Stimulated activated naive B cell treated with anti-CD40 and anti-IgM and Interleukin-4, amounts not matched to agents 10 μg/mL and 1 μg/mL and 100 μg/mL, for 72 hours (primary cell): ENCODE measurements at places on chromosomes 4 and X.

DNA sequence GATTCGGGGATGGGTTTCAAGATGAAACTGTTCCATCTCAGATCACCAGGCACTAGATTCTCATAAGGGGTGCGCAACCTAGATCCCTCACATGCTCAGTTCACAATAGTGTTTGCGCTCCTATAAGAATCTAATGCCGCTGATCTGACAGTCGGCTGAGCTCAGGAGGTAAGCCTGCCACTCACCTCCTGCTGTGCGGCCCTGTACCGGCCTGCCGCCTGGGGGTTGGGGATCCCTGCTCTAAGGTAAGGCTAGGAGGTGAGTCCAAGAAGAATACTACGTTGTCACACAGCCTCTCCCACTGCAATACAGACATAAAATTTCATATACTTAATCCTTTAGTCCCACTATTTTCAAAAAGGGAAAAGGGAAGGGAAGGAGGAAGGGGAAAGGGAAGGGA lies 213.4 kb upstream of the HCCS start:
- DNase-seq, result no peak

DNA sequence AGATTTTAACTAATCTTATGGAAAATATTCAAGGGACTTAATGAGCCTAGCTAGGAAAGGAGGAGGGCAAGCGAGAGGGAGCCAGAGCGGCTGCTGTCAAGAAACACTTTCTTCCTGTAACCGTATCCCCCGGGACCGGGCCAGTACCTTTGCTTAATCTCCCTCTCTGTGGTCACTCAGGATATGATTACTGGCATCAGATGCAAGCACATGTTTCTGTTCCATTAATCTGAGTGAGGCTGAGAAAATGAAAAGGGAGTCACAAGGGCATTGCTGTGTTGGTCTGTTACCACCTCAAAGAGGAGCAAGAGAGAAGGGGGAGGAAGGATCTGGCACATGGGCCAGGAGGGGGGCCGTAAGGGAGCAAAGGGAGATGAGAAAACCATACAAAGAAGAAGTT lies 356.7 kb upstream of the GATB start:
- DNase-seq, result no peak

DNA sequence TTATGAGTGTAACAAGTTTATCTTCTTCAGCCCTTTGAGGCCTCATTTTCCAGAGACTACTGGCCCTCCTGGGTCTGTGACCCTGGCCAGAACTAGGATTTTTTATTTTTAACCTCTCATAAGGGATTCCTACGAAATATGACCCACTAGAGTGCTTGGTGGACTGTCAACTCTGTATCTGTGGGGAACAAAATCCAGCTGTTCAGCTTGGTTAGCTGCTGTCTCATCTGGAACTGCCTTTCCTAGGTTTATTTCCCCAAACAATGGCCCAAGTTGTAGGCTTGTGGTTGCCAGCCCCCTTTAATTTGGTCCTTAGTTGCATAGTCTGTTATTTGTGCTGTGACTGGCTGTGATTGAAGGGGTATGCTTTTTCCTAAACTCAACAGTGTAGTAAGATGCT lies 56.2 kb downstream of the NHS start:
- DNase-seq, result no peak

DNA sequence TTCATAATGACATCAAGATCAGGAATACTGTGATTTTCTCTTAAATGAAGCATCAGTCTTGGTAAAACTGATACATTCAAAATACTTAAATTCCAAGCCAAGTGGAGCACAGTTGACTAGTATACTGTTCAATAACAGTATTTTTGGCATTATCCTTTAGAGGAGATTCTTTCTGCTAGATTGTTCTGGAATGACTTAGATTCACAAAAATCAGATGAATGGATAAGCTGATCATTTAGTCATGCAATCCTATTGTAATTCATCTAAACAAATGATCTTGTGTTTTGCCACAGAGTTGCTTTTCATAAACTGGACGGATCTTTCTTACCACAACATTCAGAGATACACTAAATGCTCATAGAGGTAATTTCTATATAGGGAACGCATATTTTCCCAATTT lies 232.0 kb downstream of the CXXC4 start:
- DNase-seq, result no peak

GRCh38 chr4:77819404-77819842 lies 255 bp upstream of the CNOT6L start:
- no peak for DNase-seq

DNA sequence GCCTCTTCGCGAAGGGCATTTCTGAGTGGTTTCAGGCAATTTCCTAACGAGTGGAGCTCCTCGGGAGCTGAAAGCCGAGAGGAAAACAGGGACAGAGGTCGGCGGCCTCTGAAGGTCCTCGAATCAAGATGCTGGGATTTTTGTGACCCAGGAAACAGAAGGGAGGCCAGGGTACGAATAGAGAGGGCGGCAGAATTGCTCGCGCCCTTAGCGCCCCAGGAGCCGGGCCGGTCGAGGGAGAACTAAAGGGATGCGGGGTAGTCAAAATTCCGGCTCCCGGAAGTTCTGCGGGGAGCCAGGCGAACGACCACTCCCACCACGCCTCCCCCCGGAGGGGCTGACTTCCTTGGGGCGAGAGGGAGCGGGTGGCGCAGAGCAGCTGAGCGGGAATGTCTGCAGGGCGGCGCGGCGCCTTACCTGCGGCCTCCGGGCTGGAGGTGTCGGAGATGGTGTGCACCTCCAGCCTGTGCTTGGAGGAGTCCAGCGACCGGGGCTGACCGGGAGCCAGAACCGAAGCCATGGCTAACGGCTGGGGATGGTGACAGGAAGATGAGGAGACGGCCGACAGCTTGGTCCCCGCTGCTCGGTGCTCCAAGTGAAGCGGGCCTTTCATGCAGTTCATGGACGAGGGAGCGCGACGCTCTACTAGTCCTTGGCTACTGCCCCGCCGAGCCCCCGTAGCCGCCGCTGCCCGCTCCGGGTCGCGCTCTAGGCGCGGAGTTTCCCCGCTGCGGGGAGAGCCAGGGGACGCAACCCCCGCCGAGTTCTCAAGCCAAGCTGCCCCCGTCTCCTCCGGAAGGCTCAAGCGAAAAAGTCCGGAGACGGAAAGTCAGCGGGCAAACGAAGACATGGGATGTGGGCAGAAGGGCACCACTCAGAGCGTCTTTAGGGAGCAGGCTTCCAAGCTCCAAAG lies 782 bp downstream of the PITX2 start:
- no peak for DNase-seq

- peak; percentile 30 for DNase-seq
Observed at GRCh38 chrX:64580035-64580434, 184.8 kb upstream of the MTMR8 start.

DNA sequence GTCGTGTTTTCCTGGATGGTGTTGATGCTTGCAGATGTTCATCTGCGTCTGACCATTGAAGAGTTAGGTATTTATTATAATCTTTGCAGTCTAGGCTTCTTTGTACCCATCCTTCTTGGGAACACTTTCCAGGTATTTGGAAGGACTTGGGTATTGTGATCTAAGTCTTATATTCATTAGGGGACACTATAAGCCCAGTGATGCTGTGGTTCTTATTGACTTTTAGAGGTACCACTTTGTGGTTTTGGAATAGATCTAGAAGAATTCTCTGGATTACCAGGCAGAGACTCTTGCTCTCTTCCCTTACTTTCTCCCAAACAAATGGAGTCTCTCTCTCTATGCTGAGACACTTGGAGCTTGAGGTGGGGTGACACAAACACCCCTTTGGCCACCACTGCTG lies 41.6 kb downstream of the AFM start:
- no peak for DNase-seq

DNA sequence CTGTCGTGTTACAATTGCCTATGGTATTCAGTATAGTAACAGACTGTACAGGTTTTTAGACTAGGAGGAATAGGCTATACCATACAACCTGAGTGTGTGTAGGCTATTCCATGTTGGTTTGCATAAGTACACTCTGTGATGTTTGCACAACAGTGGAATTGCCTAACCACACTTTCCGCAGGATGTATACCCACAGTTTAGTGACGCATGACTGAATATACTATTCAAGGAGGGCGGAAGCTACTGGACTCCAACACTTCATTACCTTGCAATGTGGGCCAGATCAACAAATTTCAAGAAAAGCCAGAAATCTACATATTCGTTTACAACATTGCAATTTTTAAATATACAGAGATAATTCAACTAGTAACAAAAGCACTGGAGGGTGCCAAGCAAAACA lies 317.2 kb downstream of the PDGFC start:
- no peak for DNase-seq

DNA sequence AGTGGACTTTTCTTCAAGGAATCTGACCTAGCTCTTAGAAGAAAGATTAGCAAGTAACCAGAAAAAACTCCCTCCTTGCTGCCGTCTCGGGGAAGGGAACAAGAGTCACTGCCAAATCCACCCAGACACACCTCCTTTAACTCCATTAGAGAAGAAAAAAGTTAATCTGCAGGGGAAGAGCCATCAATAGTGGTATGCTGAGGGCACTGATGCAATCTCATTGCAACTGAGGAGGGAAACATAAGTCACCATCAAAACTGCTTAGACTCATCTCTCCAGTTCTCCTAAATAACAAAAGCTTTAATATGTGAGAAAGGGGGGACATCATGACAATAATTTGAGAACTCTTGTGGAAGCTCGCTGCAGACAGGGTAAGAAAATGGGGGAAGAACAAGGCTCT lies 49.3 kb upstream of the MAGED4B start:
- no peak for DNase-seq

- no peak for DNase-seq
Observed at GRCh38 chrX:7347465-7347864, 199.5 kb upstream of the PUDP start.

- no peak for DNase-seq
Observed at GRCh38 chr4:8900588-8900987, 28.9 kb upstream of the HMX1 start.

DNA sequence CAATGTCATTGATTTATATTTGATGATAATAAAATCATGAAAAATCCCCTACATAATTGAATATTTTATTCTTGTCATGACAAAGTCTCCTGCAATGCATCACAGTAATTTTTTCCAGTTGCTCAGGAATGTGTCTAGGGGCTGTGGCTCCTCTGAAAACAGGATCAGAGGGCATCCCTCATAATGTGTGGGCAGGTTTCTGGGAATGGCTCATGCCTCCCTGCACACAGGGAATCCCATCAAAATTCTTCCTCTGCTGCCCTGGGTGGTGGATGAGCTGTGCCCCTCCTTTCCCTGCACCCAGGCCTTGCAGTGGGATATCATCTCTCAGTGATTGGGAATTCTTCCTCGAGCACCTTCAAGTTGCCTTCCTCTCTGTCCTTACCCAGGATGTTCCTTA lies 20.4 kb upstream of the PUDP start:
- no peak for DNase-seq

- DNase-seq, result no peak
Observed at GRCh38 chrX:24480400-24480865, 15.3 kb downstream of the PDK3 start.

GRCh38 chr4:148776941-148777340 lies 334.7 kb upstream of the NR3C2 start:
- DNase-seq, result no peak

GRCh38 chrX:7223271-7223670 lies 75.3 kb upstream of the PUDP start:
- DNase-seq, result no peak

DNA sequence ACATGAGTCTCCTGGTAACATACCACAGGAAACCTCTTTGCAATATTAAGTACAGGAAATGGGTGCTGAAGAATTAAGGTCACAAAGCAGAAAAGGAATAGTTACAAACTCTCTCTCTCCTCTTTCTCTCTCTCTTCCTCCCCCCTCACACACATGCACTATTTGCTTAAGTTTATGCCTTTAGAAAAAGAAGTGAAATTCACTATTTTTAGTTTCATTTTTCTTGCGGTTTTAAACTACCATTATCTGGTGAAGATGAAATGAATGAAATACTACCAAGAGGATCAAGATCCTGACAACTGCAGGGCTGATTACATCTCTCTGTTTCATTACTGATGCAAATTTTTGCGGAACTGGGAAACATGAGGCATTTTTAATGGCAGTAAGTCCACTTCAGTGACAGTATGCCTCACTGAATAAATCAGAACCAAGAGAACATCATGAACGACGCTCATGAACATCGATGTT lies 64.3 kb upstream of the FTHL17 start:
- peak; percentile 8 for DNase-seq

- DNase-seq, result no peak
Observed at GRCh38 chr4:182242787-182243186, 415 bp upstream of the TENM3 start.

DNA sequence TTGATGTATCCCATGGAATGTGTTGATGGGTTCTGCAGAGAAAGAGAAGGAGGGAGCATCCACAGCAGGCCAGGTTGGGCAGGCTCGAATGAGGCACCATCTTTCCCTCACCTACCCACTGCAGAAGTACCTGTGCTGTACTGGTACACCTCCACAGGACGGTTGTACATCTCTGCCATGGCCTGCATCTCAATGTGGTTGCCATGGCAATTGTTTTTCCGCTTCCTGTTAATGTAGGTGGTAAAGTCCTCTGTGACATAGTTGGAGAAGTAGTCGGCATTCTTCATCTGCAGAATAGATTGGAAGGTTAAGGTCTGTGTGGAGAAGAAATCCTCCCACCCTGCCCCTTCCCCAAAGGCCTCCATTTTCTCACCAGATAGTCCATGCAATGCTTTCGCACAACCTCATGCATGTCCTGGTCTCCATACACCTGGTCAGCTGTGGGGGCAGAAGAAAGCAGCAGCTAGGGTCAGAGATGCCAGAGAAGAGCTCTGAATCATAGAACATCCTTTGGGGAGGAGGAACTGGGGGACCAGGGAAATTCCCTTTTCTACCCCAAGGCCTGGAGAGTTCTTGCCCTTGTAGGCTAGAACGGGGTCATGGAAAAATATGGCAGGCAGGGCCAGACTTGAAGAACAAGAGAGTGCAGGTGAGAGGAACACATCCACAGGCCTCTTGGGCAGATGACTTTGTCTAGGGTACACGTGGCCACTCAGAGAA lies 15.9 kb upstream of the PIM2 start:
- DNase-seq, result peak; percentile 50

DNA sequence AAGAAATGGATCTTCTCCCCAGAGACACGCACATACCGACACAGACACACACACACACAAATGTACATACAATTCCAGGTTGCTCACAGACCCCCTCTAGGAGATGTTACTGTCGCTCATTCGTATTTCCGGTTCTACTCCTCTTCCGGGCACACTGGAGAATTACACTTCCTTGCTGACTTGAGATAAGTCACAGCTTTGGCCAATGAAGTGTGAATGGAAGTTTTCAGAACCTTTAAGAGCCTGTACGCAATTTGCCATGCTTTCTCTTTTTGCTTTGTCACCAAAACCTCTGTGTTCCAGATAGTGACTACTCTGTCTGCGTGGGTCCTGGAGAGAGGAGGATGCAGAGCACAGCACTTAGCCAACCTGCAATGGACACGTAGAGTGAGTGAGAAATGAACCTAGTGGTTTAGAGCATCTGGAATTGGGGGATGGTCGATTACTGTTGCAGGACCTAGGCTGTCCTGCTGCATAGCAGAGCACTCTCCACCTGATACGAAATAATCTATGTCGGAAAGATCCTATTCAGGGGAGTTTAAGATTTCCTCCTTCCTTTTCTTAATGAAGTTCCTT lies 239.5 kb upstream of the TET2 start:
- no peak for DNase-seq

- no peak for DNase-seq
Observed at GRCh38 chr4:7435471-7436061, 836 bp upstream of the PSAPL1 start.

- no peak for DNase-seq
Observed at GRCh38 chr4:5711479-5712184, 631 bp downstream of the EVC start.
